T-helper 17 cell (primary cell): ENCODE measurements at places on chromosomes 1 and 21. TPM values are rescaled to one million over a fixed set of nuclear protein-coding genes. Genes with fewer than 3 reads are reported as not detected.

- DNase-seq = no peak
These were observed 3.9 kb downstream of the S100B start for GRCh38 chr21:46600978-46601377.

DNA sequence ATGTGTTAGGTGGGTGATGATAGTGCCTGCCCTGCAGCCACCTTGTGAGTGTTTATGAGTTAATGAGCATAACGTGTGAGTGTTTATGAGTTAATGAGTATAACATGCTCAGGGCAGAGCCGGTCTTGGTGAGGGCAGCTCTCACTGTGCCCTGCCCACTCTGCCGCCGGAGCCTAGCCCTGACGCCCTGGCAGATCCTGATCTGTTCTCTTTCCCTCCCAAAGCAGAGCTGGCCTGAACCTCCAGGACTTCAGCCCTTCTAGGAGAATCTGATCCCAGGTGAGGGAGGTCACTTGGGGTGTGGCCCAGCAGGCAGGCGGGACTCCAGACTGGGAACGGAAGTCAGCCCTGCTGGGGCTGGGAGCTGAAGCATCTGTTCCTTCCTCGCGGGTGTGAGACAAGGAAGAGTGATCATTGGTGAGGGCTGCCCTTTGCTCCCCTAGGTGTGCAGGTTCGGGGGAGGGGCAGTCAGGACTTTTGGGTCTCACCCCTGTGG lies 5.7 kb downstream of the FBLIM1 start:
- DNase-seq = no peak

DNA sequence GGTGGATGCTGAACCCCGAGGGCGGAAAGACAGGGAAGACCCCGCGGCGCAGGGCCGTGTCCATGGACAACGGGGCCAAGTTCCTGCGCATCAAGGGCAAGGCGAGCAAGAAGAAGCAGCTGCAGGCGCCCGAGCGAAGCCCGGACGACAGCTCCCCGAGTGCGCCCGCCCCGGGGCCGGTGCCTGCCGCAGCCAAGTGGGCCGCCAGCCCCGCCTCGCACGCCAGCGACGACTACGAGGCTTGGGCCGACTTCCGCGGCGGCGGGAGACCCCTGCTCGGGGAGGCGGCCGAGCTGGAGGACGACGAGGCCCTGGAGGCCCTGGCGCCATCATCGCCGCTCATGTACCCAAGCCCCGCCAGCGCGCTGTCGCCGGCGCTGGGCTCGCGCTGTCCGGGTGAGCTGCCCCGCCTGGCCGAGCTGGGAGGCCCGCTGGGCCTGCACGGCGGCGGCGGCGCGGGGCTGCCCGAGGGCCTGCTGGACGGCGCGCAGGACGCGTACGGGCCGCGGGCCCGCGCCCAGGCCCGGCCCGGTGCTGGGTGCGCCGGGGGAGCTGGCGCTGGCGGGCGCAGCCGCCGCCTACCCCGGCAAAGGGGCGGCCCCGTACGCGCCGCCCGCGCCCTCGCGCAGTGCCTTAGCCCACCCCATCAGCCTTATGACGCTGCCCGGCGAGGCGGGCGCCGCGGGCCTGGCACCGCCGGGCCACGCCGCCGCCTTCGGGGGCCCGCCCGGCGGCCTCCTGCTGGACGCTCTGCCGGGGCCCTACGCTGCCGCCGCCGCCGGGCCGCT lies 20.7 kb downstream of the FOXO6 start:
- peak; percentile 18 for DNase-seq

DNA sequence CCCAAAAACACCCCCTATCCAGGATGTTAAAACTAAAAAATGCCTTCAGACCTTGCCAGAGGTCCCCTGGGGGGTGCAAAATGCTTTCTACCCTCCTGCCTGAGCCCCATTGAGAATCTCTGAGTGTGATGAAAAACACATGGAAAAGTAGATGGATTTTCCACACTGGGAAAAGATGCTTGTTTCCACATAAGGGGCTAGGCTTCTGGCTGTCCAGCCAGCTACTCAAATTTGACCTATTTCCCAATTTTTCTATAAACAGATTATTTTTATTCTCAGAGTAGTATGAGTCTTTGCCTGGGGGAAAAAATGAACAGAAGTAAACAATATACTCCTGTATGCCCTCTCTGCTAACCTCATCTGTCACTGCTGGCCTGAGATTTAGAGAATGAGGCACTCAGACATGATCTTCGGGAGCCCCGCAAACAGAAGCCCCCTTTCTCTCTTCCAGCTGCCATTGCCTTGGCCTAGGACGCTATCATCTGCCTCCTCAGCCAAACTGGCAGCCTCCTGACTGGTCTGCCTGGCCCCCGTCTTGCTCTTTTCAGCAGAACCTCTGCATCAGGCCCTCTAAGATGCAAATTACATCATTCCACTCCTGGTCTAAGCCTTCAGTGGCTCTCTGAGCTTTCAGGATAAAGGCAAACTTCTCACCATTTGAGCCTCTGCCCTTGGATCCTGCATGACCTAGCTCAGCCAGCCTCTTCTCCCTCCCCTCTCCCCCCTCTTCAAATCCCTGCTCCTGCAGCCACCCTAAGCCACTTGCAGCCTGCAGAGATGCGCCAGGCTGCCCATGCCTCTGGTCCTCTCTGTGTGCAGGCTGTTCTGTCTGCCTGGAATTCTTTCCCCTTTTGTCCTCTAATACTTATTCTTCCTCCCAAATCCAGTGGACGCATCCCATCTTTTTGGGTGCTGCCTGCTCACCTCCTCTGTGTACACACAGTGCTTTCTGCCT lies 39.7 kb upstream of the TMEM125 start:
- DNase-seq = no peak

GRCh38 chr1:174352883-174353608 lies 94.7 kb upstream of the GPR52 start:
- DNase-seq = no peak

GRCh38 chr1:44119525-44119924 lies 904 bp downstream of the KLF17 start:
- DNase-seq = no peak

RNU1-4 gene
- 3,922 TPM for total RNA-seq

LCE3D gene
- total RNA-seq = not detected
